Esophagus muscularis mucosa (tissue), 4 donors: ENCODE measurements at places on chromosomes 1 and 21. TPM values are rescaled to one million over a fixed set of nuclear protein-coding genes. Genes with fewer than 3 reads are reported as not detected.

DNA sequence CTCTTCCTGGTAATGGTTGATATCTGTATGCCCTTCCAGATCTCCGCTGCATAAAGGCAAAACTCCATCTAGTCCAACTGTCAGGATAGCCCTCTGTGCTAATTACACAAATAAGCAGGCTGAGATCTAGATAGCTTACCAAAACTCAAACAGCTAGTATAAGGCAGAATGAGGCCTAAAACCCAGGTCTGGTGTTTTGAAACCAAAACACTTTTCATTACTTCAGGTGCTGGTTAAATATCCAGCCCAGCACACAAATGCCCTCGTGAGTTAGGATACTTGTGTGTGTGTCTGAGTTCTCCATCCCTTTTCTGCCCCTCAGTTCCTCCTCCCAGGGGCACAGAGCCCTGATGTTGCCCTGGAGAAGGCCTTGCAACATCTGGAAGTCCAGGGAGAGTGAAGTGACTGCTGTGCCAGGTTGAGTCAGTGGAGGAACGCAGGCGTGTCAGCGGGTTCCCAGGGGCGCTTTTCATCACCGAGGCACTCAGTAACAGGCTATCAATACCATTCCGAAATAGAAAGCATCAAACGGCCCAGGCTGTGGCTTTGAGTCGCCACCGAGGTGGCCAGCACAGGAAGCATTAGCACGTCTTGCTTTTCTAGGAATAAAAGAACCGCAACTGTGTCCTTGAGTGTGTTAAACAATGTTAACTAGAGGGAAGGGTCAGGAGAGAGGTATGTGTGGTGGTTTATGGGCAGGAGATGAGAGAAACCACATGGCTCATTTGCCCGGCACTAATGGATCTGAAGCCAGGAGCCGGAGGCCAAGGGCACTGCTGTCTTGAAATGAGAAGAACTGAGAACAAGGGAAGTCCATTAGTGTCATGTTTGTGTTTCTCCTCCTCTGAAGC, 90.7 kb upstream of the WLS start:
- no peak for DNase-seq

- no peak for DNase-seq
Observed at GRCh38 chr1:29457496-29458368, 221.4 kb downstream of the PTPRU start.

BTBD19 gene
- 2.7 TPM for total RNA-seq

DNA sequence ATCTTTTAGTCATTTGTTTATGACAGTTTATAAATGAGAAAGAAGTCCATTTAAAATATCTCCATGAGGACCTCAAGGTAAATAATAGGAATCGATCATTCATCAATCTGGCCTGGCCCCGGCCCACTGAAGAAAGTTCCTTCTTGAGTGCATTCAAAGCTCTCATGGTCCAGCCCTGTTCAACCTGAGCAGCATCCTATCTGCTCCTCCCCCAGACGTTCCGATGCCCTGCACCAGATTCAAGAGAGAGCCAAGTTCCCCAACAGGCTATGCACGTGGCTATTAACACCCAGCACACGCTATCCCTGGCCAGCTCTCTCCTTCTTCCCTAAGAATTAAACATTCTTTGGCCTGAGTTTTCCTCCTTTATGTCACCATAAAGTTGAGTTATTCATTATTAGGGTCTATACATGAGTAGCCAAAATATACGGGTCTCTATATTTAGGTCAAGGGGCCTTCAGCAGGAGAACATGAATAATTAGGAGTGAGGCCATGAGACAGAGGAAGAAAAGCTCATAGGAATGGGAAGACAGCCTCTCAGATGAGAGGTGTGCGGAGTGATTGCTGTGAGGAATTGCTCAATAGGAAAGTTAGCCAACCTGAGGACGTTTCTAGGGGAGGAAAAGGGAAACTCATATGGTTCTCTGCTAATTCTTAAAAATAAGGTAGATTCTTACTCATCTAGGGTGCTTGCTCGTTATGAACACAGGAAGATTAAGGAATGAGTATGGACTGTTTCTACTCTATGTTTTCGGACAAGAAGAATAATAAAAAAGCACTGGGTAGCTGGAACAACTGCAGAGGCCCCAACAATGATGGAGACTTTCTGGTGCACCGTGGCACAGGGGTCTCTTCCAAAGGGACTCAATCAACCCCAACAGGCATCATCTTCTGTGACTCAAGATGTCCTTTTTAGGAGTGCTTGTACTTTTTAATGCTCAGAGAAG, 23.6 kb downstream of the RUNX1 start:
- DNase-seq: no peak

ILDR2 gene
- 5.8 TPM for total RNA-seq

GRCh38 chr1:228008391-228009115, 1.8 kb downstream of the WNT3A start:
- peak; percentile 34 for DNase-seq

RAP1GAP gene
- 0.33 TPM for total RNA-seq

- no peak for DNase-seq
Observed at GRCh38 chr1:247056071-247056470, 22.5 kb downstream of the ZNF670 start.
